ENCODE measurements at places on chromosomes 12 and 14. TPM values are rescaled to one million over a fixed set of nuclear protein-coding genes. Genes with fewer than 3 reads are reported as not detected.

DNA sequence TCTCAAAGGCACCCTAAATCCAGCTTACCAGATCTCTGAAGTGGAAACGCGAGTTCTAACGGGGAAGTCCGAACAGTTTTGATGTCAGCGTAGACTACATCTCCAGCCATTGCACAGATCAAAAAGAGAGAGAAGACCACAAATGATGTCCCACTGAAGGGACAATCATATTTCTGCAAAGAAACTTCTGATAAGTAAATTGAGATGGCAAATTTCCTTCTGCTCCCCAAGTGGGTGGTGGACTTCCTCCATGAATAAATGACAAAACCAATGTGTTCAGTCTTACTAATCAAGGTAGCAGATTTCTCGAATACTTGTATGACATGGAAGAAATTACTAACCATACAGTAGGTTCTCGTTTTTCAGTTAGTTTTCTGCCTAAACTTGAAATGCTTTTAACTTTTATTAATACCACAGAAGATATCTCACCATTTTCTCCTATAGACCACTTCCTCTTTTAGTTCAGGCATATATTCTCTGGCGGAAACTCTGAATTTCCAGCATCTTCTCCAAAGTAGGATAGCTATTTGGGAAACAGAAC, at the start of gene CLECL1:
CLECL1 (minus strand) TSS at position 177 of the 541 bp plus-strand sequence.
- DNase-seq: no peak

GRCh38 chr12:69570545-69571399, 14.5 kb upstream of the CCT2 start:
- peak; percentile 47 for DNase-seq

GRCh38 chr14:65854215-65854614, 441.7 kb downstream of the FUT8 start:
- no peak for DNase-seq

DNA sequence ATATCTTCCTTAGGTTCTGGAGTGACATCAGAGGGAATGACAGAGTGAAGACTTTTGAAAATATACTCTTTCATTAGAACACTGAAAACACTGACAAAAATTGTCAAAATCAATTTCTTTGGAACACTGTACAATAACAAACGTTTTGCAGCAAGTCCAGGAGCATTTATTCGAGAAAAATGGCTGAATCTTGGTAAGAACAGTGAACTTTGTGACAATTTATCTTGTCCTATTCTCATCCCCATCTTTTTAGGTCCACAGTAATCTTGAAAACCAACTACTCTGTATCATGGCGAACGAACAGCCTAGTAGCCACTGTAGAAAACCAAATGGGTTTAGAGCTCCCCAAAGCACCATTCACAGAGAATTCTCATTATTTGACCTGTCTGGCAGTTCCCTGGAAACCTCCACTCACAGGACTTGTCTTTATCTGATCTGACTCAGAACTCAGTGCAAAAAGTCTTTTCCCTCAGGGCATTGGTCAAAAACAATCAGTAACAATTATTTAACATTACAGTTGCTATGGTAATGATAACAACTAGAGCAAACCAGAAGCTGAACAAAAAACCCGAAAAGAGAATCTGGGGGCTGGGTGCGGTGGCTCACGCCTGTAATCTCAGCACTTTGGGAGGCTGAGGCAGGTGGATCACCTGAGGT, 20.3 kb upstream of the PPP2R5E start:
- no peak for DNase-seq

GRCh38 chr12:93526786-93527428, 45.6 kb upstream of the SOCS2 start:
- DNase-seq: peak; percentile 77

DNA sequence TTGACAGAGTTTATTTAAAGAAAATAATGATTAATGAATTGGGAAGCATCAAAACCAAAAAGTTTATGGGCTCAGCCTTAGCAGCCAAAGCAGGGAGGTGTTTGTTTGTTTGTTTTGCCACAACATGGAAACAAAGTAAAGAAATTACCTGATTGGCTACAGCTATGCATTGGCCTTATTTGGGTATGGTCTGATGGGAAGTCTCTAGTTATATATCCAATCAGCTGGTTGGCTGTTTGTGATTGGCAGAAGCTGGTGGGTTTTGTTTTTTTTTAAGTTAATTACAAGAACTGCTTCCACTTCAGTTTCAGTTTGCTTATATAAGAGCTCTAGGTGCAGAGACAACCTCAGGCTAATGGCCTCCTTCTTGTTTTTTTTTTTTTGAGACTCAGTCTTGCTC, 4.6 kb upstream of the LEMD3 start:
- no peak for DNase-seq

GRCh38 chr14:68608574-68608962, 184.3 kb downstream of the ZFP36L1 start:
- DNase-seq: no peak

DCAF5 gene
- 21.2 TPM for total RNA-seq

RSRC2 gene
- total RNA-seq: 95.3 TPM

Data from umbilical cord (tissue), 2 donors.